ENCODE measurements at places on chromosomes 11 and 22.
A peak's percentile ranks its signal among the peaks of the same experiment; 100 is the strongest.

GRCh38 chr11:12727563-12728211, 53.5 kb downstream of the TEAD1 start:
- DNase-seq = no peak

DNA sequence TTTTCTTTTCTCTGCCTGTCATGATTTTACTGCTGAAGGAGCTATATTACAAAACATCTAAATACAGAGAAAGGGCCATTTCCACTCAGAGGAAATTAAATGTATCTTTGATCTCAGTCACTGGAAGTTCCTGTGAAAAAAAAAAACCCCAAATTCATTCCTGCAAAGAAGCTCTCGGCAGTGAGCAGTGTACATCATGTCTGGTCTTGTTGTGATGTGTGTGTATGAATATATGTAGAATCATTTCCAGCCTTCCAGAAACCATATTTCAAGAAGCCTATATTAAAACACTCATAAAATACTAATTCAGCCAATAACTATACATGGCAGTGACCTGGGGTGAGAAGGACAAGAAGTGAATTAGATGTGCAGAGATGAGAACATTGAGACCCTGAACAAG, 393.2 kb upstream of the TENM4 start:
- no peak for DNase-seq

GRCh38 chr22:41907436-41908401, 7.2 kb downstream of the SHISA8 start:
- no peak for DNase-seq

GRCh38 chr11:17821648-17822400, 87.2 kb downstream of the KCNC1 start:
- peak; percentile 44 for DNase-seq

DNA sequence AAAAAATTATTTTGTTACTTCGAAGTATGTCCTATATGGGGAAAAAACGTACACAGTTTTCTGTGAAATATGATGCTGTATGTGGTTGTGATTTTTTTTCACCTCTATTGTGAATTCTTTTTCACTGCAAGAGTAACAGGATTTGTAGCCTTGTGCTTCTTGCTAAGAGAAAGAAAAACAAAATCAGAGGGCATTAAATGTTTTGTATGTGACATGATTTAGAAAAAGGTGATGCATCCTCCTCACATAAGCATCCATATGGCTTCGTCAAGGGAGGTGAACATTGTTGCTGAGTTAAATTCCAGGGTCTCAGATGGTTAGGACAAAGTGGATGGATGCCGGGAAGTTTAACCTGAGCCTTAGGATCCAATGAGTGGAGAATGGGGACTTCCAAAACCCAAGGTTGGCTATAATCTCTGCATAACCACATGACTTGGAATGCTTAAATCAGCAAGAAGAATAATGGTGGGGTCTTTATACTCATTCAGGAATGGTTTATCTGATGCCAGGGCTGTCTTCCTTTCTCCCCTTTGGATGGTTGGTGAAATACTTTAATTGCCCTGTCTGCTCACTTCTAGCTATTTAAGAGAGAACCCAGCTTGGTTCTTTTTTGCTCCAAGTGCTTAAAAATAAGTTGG, 38.3 kb downstream of the EHF start:
- no peak for DNase-seq

GRCh38 chr22:46865052-46865434, 102.6 kb downstream of the TBC1D22A start:
- no peak for DNase-seq

- no peak for DNase-seq
These were observed 181.5 kb downstream of the FAM76B start for GRCh38 chr11:95608093-95608492.

DNA sequence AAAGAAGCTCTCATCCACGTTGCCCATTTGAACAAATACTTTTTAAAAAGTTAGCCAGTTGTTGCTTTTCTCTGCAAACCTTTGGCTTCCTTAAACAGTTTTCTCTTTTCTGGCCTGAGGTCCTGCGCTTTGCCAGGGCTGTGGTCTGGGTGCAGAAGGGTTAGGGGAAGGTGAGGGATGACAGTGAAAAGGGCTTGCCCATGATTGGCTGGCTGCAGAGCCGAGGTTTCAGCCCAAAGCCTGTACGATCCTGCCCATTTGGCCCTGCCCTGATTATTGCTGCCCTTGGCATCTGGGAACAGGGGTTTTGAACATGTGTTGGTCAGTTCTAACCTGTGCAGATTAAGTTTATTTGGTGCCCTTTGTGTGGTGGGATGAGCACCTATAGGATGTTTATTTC, 1.5 kb downstream of the INCENP start:
- no peak for DNase-seq
